NCI-H1105 treated with DMSO at 0.1 percent for 48 hours (cell line): ENCODE measurements at places on chromosomes 6 and 20.

GRCh38 chr6:36444470-36444869 lies 1.7 kb downstream of the KCTD20 start:
- no peak for DNase-seq

DNA sequence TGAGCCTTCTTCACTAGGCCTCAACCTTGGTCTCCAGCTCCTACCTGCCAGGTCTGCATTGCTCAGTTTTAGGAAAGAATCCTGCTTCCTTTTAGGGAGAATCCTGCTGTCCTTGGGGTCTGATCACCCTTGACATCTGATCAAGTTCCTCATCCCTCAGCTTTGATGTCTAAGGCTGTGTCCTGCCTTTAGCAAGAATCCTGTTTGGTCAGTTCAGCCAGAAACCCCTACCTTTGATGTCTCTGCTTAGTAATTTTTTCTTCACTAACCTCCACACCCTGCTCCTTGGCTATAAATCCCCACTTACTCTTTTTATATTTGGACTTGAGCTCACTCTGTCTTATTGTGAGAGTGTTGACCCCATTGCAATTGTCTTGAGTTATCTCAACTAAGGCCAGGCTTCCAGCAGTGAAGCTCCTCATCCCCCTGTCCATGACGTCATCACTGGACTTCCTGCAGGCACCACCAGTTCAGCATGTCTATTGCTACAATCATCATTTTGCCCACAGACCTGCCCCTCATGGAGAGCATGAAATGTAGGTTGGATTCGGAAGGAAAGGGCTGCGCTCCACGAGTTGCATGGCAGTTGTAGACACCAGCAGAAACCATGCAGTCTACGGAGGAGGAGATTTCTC lies 4.7 kb upstream of the CST5 start:
- DNase-seq = no peak

DNA sequence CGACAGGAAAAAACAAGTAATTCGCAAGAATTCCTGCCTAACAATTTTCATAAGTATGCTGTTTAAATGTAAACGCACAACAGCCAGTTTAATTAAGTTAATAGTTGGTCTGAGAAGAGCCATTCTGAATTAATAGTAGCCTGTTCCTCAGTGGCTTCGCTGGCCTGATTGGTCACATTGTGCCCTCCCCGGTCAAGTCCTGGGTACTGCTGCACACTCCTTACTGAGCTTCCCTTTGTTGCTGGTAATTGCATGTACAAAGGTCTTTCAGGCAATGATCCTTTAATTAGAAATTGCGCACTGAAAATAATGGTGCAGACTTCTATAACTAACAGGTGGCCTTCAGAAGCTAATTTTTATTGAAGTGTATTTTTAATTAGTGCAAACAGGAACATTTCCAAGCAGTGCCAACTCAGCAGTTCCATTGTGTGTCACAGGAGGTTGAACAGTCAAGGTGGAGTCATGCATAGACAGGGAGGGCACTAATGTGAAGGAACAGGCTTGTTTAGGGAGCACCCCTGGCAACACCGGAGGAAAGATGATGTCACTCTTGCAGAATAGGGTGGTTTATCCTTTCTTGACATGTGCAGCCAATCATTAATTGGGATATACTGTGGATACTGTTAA lies 92.6 kb upstream of the SLC22A23 start:
- DNase-seq = peak; percentile 92

DNA sequence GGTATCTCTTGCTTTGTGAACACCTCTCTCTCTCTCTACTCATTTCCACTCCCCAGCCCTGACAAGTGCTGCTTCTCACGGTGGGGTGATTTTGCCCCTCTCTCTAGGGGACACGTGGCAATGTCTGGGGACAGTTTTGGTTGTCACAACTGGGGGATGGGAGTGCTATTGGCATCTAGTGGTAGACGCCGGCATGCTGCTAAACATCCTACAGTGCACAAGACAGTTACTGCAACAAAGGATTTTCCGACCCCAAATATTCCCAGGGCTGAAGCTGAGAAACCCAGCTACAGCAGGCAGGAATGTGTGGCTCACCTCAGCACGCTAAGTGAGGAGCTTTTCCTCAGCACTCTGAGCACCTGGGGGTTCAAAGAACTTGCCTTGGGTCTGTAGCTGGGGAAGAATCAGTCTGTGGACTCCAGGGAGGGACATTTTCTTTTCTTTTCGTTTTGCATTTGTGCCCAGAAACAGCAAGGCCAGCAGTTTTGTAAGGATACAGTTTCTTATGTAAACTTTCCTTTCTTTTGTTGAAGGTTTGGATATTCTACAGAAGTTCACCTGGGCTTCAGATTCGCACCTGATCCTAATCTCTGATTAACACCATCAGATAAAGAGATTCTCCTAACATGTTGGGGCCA lies 246.9 kb upstream of the ZFP64 start:
- no peak for DNase-seq

GRCh38 chr6:67802771-67803170 lies 832.3 kb upstream of the ADGRB3 start:
- DNase-seq = no peak
